Activated CD4-positive, alpha-beta T cell treated with anti-CD3 and anti-CD28 coated beads, Interleukin-2, amount 50 U/mL, for 4 hours (primary cell): ENCODE measurements at places on chromosomes 16 and 17.

- no peak for DNase-seq
These were observed 1108.0 kb downstream of the CDH11 start for GRCh38 chr16:64013856-64014255.

GRCh38 chr17:50421308-50422051 lies 4.5 kb upstream of the ACSF2 start:
- DNase-seq = no peak

GRCh38 chr17:55264645-55265298 lies at the start of gene HLF:
Gene HLF, plus strand, starts transcription at chr17:55264960. Its CDS starts 525 bp downstream, at chr17:55265485.
- peak; percentile 59 for DNase-seq

GRCh38 chr17:57984936-57985674 lies 2.9 kb downstream of the VEZF1 start:
- DNase-seq = no peak

- no peak for DNase-seq
These were observed 340.1 kb downstream of the ABCC12 start for GRCh38 chr16:47815655-47816054.

DNA sequence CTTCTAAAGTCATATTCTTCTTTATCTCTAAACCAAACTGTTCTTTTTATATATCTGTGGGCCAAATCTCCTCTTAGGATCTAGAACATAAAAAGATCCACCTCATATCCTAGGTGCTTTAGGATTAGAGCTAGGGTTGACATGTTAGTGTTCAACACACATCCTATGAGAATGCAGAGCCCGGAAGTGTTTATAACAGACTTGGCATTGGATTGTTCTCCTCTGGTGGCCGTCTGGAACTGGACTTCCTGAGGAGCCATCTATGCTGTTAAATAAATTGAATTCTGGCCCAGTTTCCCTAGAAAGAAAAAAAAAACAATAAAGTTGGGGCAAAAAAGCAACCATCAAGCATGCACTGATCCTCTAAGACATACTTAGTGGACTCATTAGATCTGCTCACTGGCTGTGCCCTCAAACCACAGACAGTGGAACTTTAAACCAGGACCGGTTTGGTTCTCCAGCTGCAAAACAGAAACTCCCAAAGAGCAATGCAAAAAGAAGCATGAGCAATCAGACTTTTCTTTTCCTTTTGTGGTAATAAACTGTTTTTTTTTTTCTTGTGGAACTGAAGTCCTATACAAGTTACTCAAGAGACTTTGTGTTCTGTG lies 182.5 kb downstream of the ZNF18 start:
- DNase-seq = no peak
